ENCODE measurements at places on chromosomes 16 and 17.

GRCh38 chr16:70730031-70730430, 44.2 kb upstream of the MTSS2 start:
- DNase-seq, result no peak

- DNase-seq, result no peak
Observed at GRCh38 chr16:86410081-86410480, 100.2 kb upstream of the FOXF1 start.

DNA sequence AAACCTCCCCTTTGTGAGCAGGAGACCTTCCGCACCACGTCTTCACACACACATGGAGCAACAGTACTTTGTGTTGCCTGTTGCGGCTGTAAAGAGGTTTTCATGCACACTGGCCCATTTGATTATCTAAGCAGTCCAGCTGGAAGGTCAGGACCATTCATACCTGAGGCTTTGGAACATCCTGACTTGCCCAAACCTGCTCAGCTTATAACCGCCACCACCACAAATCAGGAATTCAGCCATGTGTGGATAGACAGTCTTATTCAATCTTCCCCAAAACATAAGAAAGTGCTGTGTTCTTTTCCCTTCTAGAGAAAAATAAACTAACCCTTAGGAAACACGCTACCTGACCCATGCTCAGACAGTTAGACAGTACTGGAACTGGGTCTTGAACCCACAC, 81.6 kb upstream of the XYLT1 start:
- DNase-seq, result no peak

- no peak for DNase-seq
Observed at GRCh38 chr17:34798581-34798980, 162.7 kb downstream of the CCT6B start.

GRCh38 chr17:17928398-17929287, 43.6 kb downstream of the TOM1L2 start:
- DNase-seq, result no peak

- no peak for DNase-seq
Observed at GRCh38 chr16:71631776-71632175, 5.8 kb downstream of the MARVELD3 start.

- no peak for DNase-seq
Observed at GRCh38 chr16:89430436-89431157, 59.8 kb downstream of the ANKRD11 start.

All from activated CD8-positive, alpha-beta memory T cell treated with anti-CD3 and anti-CD28 coated beads for 1 hour (primary cell).